HFF-Myc (cell line): ENCODE measurements at places on chromosomes 6 and 20.
A peak's percentile ranks its signal among the peaks of the same experiment; 100 is the strongest.

DNA sequence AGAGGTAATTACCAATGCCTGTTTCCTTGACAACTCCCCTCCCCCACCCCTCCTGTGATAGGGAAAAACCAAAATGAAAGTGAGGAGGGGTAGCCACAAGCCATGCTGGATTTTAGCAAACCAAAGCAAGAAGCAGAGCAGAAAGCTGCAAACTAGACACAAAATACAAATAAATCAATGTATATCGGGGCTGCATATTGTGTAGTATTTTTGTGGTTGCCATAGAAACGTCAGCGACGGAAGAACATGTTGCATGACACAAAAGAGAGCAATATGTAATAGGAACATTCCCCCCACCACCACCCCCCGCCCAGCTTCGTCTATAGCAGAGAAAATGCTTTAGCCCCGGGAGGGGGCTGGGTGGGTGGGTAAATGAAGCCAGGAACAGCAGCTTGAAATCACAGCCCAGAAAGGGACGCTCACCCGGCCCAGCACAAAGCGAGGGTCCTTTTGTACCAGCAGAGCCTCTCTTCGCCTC lies 548 bp downstream of the AGPAT4 start:
- peak; percentile 15 for DNase-seq

GRCh38 chr6:7669742-7670141 lies 56.2 kb upstream of the BMP6 start:
- DNase-seq: no peak

GRCh38 chr20:57596358-57596757 lies 23.9 kb downstream of the ZBP1 start:
- DNase-seq: no peak

DNA sequence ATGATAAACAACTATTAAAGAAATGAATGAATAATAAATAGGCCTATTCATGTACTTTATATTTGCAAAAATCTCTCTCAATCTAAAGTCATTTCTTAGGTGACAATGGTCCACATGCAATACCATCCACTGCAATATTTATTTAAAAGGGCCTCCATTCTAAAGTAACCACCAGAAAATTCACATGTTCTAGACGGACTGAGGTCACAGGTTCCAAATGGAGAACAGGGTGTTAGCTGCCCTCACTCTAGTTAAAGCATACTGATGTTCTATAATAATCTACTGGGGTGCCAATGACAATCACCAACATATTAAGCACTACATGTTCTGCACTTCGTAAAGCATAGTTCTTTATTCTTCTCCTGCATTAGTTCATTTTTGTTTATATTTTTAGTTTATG lies 1.2 kb downstream of the HBS1L start:
- no peak for DNase-seq

DNA sequence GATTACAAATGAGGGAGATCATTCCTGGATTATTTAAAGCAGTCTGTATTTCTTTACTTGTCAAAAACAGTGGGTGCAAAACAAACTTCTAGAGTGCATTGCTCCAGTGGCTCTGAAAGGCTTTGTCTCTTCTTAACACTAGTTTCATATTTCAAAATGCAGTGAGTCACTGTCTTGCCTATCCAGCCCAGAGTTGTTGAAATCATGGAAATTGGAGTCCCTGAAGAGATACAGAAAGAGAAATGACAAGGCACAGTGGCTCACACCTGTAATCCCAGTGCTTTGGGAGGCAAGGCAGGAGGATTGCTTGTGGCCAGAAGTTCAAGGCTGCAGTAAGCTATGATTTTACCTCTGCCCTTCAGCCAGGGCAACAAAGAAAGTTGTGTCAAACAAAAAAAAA lies 11.3 kb downstream of the SLC2A12 start:
- DNase-seq: no peak

GRCh38 chr6:85887461-85887860 lies 244.8 kb upstream of the SYNCRIP start:
- DNase-seq: no peak

DNA sequence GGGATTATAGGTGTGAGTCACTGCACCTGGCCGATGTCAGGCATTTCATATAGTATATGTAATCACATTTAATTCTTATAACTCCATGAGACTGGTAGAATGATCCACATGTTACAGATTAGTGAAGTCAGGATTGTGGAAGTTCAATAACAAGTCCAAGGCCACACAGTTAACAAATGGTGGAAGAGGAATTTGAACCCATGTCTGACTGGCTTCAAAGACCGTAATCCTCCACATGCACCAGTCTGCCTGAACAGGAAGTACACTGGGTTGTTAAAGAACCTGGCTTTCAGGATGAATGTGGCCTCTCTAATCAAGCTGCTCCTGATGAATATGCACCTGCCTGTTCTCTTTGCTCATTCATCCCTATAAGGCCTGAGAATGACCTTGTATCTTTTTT lies 122.0 kb upstream of the HDAC2 start:
- no peak for DNase-seq

DNA sequence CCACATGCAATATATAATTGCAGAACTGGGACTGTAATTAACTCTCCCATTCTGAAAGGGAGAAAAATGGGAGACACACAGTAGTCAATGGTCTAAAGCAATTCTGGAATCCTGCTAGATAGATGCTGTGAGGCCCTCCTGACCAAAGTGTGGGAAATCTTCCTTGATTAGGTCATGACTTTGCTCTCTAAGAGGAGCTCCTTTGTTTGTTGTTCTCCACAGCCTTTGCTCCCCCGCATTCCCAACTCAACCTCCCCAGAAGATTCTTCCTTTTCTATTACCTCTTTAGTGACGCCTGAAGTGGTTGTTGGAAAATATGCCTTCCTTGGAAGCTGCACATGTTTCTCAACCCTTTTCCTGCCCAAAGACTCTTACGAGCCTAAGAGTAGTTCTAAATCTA lies 28.8 kb upstream of the LIN28B start:
- no peak for DNase-seq

DNA sequence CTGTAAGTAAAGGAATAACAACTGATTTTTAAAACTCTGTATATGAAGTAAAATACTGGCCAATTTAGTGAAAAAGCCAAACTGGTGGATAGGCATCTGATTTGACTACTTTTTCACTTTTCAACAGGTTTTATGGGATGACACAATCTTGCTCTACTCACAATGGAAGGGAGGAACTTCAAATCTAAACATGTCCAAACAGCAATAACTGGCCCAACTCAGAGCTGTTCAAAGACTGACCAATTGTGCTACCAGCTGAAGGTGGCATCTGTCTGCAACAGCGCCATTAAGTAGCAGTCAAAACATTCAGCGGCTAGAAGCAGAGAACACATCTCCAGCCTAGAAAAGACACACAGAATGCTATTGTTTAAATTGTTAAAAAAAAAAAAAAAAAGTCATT lies 44.6 kb downstream of the SESN1 start:
- DNase-seq: no peak

DNA sequence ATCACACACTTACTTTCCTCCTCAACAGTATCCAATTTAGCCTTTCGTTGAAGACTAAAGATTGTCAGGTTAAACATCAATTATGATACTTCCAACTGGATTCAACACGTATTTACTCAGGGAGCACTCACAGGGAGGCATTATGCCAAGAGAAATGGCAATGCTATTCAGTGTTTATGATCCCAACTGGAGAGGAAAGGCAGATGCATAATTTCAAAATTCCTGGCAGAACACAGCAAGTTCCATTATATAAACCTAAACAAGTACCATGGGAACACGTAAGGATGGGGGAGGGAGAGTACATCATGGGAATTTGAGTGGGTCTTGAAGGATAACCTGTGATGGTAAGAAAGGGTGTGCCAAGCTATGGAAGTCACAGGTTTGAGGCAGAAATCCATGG lies 112.7 kb downstream of the ISM1 start:
- no peak for DNase-seq

DNA sequence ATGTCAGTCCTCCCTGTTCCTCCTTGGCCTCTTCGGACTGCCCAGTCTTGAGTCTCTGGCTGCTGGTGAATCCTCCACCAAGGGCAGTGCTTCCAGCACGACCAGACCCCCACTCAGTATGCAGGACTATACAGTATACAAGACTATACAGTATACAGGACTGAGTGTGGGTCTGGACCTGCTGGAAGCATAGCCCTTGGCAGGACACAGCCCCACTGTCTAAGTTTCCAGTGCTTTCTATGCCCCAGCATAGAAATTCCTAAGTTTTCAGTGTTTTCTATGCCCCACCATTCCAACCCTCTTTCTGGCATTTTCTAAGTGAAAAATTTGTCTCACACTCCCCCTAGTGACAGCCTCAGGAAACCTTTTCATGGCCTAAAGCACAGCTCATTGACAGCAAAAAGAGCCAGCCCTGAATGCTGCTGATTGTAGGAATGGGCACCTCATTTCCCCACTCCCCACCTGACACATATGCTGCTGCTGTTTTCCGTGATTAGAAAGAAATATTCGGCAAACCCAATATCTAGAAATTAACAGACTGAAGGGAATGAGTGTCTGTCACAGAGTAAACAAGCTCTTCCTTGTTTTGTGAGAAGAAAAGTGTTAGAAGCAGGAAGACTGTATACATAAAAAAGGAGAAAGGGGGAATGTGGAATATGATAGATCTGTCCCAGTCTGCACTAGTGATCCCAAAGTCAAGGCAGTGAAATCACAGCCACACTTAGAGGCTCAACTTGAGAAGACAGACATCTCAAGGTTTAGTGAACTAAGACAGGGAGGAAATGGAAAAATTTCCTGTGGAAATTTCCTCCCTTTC lies 206.9 kb downstream of the IBTK start:
- DNase-seq: peak; percentile 54

DNA sequence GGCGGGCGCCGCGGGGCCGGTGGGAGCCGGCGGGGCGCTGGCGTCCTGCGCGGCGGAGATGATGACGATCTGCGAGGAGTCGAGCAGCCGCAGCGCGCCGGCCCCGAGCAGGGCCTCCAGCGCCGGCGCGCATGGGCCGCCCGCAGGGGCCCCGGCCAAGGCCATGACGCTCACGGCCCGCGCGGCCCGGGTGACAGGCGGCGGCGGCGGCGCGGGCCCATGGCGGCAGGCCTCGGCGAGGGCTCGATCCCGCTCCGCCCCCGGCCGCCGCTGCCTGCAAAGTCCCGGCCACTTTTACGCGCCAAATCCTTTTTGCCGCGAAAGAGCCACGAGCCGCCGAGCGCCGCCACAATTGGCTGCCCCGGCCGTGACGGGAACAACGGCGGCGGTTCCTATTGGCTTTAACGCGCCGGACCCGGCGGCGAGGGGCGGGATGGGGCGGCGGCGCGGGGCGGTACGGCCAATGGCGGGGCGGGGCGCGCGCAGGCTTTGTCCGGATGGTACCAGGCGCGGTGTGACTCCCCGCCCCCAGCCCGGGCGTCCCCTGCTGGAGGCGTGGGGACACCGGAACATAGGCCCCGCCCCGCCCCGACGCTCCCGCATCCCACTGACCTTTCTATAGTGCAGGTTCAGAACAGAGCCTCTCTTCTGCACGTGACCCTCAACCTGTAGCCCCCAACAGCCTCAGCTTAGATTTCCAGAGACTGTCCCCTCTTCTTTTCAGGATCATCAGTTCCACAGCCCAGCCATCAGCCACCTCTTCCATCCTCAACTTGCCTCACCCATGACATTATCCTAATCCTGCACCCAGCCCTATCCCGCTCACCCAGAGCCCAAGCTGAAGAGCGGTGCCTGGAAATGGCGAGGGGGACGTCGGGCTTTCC lies at the start of gene E2F1:
E2F1 (minus strand) TSS at position 286 of the 884 bp plus-strand sequence; CDS start at position 165, 121 bp downstream.
- DNase-seq: peak; percentile 52

- DNase-seq: no peak
Measured at GRCh38 chr6:49898904-49899566, 32.7 kb upstream of the CRISP1 start.

- no peak for DNase-seq
Measured at GRCh38 chr6:125453516-125453915, 151.7 kb upstream of the HDDC2 start.

DNA sequence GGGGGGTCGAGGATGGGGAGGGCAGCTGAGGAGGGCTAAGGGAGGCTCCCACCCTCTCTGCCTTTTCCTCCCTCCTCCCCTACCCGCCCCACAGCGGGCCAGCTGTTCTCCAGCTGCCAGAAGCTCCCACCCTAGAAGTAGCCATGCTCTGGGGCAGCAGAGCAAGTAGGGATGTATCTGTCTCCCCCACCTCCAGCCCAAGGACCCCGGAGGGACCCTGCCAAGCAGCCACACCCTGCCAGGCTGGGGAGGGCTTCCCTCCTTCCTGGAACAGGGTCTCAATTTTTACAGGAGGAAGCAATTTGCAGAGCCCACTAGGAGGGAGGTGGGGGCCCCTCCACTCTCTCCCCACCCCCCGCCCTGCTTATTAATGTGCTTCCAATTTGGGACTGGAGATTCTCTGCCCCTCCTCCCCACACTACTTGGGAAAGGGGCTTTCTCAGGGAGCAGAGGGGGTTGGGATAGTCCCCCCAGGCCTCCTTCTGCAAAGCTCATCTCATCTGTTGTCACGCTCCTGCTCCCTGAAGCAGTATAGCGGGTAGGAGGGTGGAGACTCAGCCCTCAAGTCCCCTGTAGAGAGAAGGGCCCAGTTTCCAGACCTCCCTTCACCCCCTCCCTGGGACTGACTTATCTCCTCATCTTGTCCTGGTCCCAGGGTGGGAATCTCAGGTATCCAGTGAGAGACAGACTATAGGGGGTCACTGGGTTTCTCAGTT lies 4.5 kb downstream of the TEAD3 start:
- DNase-seq: no peak

DNA sequence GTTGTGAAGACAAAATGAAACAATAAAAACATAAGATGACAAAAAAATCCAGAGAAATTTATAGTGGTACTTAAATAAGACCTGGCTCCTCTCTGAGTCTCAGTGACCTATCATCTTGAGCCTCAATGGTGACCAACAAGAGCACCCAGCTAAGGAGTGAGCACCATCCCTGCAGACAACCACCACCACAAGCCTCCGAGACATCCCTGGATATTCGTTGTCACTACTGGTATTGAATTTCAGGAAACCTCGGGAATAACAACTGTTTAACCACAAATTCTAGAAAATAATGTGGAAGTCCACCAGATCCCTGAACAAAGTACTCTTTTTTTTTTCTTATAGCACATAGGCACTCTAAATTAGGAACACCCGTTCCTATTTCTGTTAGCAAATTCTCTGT lies 32.2 kb upstream of the ADGRF5 start:
- no peak for DNase-seq

DNA sequence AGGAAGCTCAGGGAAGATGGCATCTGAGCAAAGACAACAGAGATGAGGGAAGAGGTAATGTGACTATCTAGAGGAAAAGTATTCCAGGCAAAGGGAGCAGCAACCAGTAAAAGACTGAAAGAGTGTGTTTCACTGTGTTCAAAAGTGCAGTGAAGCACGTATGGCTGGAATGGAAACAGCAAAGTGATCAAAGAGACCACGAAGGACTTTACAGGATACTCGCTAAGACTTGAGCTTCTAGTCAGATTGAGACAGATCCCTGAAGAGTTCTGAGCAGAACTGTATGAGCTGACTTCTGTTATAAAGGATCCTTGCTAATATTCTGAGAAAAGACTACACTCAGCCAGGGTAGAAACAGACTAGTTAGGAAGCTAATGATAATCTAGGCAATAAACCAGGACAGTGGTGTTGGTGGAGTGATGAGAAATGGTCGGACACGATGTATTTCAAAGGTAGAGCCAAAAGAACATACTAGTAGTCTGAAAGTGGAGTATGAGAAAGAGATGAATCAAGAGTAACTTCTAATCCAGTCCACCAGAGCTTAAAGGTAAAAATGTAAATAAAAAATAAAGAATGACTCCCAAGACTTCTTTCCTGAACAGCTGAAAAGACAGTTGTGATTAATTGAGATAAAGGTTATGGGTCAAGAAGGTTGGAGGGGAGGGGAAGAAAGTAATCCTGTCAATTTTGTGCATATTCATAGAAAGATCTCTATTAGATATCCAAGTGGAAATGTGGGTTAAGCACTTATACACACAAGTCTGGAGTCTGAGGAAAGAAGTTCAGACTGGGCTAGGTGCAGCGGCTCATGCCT lies 14.2 kb downstream of the SEC63 start:
- DNase-seq: no peak
